Activated CD8-positive, alpha-beta memory T cell treated with anti-CD3 and anti-CD28 coated beads for 1 hour (primary cell): ENCODE measurements at places on chromosomes 6 and 20.

GRCh38 chr6:117783279-117783678, 108.0 kb downstream of the NUS1 start:
- DNase-seq, result no peak

DNA sequence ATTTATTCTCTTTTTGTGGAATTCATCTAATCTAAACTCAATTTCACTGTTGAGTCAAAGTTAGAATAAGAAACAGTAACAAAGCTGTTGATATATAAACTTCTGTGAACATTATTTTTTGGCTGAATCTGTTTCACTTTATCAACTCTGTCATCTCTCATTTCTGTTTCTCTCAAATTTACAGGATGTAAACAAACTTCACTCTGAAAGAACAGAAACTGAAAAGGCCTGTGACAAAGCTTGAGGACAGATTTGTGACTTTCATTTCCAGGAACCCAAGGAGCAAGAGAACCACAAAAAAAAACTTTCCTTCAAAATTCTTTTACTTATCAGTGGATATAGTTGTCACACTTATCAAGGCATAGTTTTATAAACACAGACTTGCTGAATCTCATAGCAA, 447.9 kb upstream of the OPRM1 start:
- no peak for DNase-seq

DNA sequence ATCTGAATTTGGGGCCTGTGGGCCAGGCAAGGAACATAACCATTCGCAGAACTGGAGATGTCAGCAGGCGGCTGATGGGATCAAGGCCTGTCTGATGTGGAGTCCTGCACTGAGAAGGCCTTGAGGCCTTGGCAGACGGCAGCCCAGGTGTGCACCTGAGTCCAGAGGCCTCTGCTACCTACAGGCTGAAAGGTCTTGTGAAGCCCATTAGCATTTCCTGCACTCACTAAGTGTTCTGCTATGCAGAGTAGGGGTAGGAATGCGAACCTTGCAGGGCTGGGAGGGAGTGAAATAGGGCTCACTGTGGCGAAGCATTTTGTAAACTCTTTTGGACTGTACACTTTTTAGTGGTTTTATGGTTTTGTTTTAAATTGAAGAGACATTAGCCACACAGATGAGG, 48.3 kb upstream of the RNF24 start:
- DNase-seq, result no peak

DNA sequence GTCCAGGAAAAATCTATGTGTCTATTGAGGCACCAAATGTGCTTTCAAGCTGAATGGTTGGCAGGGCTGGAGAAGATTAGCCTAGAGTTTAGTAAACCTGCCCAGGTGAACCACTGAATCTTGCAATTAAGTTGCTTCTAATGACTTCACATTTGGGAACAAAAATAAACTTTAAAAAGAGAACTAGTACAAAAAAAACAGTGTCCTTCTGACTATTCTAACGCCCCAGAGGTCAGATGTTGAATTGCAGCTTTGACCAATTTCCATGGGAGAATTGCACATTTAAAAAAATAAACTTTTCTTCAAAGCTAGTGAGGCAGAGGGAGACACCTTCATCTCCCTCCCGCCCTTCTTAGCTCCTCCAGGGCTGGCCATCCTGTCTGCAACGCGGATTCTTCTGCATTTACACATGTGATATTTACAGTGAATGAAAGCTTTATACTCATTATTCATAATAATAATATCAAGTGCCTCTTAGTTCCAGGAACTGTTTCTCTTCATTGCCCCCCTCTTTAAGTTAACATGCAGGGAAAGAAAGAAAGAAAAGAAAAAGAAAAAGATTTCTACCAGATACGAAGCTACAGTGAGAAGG, 270.2 kb downstream of the SMOC2 start:
- no peak for DNase-seq

DNA sequence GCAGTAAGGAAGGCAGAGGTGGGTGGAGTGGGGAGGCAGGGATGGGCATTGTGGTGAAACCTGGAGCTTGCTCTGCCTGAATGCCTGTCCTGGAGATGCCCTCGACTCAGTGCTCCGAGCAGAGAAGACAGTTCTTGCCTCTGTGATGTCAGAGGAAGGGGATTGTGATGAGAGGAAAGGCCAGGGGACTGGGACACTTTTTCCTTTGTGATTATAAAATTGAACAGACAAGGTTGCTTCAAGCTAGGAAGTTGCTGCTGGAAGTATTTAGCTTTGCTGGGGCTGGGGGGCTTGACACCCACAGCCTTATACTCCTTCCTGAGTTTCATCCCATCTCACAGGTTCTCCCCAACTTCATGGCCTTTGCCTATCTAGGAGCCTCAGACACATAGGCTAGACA, at the start of gene SIRPD:
Gene SIRPD, minus strand, starts transcription at position 101 of the 400 bp plus-strand sequence. Its CDS starts 52 bp downstream, at position 49.
- DNase-seq, result no peak

- DNase-seq, result no peak
Measured at GRCh38 chr6:50831186-50831585, 12.5 kb downstream of the TFAP2B start.

DNA sequence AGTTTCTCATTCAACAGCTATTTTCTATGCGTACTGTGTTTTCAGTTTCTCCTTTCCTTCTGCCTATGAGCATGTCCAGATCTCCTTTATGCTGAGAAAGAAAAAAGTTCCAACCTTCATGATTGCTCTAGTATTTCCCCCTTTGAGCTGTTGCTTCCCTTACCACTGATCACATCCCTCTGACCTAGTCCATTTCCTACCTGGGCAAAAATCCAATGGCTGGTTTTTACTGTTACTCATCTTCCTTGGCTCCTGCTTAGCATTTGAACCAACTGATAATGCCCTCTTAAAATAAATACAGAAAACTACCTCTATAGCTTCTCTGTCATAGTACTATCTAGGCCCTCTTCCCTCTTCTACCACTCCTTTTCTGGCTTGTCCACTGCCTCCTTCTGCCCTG, 6.0 kb downstream of the RFX6 start:
- no peak for DNase-seq

DNA sequence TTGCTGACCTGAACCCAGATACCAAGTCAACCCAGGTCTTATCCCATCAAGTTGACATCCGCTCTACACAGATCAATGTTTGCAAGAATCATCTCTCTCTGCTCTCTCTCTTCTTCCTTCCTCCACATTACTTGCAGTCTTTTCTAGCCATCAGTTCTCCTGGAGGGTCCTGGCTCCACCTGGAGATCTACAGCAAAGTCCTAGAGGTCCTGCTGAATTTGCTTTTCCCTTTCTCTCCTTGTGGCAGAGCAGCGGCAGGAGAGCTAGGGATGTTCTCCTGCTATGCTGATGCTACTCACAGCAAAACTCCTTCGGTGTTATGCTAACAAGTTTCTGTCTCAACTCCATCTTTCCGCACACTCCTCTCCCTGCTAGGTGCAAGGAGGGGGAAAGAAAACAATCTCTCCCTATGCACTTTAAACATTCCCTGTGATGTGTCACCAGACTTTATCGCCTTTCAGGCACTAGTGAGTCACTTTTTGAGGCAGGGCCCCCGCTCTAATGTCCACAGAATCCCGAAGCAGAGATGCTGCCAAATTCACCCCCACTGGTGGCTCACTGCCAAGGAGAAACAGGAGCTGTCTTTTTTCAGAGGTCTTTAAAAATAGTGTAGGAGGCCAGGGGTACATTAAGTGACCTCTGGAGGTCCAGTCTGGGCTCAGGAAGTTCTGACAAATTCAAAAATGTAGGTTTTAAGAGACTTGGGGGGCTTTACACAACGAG, 62.6 kb downstream of the FAM50B start:
- no peak for DNase-seq

- DNase-seq, result no peak
Measured at GRCh38 chr6:91538622-91539021, 951.8 kb upstream of the MAP3K7 start.

- no peak for DNase-seq
Measured at GRCh38 chr6:119830494-119831295, 481.1 kb upstream of the MAN1A1 start.

DNA sequence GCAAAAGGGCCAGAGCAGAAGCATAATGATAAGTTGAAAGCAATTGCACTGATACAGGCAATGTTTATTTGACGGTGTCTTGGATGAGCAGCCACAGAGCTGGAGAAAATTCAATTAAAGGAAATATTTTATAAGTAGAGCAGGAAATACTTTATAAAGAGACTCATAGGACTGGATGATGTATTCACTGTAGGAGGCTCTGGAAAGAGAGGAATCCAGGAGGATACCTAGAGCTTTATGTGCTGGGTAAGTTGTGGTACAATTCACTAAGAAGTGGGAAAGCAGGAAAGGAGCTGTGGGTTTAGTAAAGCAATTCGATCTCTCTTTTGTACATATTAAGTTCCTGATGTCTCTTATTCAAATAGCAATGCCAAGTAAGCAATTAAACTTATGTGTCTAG, 86.3 kb downstream of the C6orf118 start:
- no peak for DNase-seq

- DNase-seq, result no peak
Measured at GRCh38 chr6:14412026-14412425, 294.5 kb downstream of the CD83 start.

DNA sequence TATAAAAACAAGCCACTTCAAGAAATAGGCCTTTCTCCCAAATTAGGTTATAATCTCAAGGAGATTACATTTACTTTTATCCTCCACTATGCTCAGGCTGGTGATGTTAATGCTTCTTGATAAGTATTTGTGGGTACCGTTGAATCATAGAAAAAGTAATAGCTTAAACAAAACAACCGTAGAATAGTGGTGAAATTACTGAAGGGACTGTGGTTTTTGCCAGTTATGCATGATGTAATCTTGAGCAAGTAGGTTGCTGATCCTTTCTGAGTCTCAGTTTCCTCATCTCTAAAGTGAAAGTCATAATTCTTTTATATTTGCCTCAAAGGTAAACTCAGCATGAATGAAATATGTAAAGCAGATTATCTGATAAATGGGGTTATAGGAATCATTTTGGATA, 187.3 kb upstream of the JAG1 start:
- no peak for DNase-seq

GRCh38 chr6:3506751-3507383, 50.0 kb upstream of the SLC22A23 start:
- DNase-seq, result no peak

- DNase-seq, result no peak
Measured at GRCh38 chr6:111730864-111731263, 125.2 kb upstream of the TRAF3IP2 start.

GRCh38 chr6:14540276-14540675, 422.7 kb downstream of the CD83 start:
- no peak for DNase-seq

DNA sequence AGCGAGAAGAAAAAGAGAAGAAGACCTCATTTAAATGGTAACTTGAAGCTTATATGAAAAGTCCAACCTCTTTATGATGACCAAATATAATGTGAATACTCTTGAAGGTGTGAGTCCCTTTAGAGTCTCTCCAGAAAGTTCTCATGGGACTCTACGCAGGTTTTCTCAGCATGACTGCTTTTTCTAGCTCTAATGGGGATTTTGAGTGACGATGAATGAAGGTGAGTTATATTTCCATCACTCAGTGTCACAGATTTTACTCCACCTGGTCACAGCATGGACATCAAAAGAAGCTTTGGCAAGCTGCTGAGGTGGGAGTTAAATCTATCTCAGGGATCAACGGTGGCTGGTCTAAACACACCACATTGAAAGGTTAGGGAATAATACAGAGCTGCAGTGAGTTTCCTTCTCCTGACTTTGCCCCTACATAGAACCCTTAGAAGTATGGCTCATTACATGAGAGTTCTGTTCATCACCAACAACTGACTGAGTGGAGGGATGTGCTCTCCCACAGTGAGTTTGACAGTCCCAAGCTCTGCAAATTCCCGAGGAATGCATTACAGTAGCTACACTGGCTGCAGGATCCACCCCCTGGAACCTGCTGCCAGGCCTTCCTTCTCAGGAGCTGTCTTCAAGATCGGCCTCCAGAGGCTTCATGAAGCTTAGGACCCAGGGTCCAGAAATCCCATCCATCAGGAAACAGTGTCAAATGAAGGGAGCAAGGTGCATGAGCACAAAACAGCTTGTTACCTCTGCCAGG, 126.8 kb downstream of the FOXC1 start:
- DNase-seq, result no peak

DNA sequence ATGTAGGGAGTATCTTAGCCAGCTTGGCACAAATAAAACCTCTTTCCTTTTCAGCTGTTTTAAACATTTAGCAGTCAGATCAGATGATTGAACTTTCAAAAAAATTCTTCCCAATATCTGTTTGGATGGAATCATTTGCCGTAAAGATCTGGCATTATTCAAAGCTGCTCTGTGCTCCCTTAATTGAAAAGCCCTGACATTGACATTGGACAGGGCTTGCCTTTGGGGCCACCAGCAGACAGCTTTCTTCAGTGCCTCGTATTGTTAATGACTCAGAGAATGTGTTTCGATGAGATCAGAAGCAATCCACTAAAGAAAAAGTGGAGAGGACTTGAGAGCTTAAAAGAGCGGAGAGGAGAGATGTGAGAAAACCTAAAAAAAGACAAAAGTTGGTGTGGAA, 343.5 kb downstream of the NRN1 start:
- no peak for DNase-seq

DNA sequence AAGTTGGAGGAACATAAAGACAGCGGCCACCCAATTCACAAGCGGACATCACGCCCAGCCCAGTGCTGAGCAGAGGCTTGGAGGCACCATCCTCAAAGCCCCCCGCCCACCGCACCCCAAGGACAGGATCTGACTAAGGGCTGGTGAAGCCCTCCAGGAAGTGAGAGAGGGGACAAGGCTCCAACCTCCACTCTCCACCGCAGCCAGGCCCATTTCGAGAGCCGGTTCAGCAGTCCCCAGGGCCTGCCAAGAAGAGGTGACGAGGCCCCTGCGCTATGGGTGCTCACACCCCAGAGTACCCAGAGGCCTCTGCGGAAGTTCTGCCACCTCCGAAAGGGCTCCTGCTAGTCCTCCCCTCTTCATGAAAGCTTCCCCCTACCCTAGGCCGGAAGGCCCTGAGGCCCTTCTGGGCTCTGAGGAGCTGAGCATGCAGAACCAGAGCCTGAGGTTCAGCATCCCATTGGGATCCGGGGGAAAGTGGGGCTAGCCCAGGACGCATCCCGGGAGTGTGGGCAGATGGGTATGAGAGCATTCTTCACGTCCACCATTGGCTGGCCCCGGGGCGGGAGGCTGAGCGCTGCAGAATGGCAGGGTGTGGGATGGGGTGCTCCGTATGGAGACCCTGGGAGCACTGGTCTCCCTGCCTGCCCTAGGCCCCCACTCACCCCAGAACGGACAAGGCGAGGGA, 2.5 kb downstream of the GRM4 start:
- no peak for DNase-seq

GRCh38 chr6:5905431-5906339, 101.0 kb downstream of the NRN1 start:
- no peak for DNase-seq

- no peak for DNase-seq
Measured at GRCh38 chr6:80940571-80940970, 811.9 kb downstream of the TENT5A start.
